ENCODE measurements at places on chromosomes 11 and 22.

DNA sequence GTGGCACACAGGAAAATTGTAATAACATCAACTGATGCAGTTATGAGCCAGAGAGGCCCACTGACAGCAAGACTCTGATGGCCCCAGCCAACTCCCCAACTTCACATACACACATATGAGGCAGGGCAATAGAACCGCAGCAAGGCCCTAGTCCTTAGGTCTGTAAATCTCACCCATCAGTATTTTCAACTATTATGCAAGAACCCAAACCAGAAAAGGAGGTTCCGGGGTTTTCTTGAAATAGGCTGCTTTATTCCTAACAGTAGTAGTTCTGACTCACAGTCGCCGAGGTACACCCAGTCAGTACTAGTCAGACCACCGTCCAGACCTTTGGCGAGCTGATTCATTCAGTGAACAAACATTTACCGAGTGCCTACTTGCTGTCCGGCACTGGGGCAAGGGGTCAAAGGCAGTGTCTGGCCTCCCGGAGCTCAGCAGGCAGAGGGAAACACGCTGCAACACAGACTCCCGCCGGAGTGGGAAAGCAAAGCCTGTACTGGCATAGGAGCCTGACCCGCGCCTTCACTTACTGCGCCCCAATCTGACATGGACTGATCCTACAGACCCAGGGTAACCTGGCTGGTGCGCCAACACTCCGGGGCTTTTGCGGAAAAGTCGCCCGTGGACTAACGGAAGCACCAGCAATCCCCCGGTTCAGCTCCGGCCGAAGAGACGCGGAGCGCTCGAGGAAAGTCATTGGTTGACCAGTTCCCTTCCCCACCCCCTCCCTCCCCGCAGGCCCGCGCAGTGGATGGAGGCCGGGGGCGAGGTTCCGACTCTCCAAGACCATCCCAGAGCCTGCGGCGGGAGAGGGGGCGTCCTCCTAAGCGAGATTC, 1.3 kb downstream of the PLEKHA7 start:
- peak; percentile 53 for DNase-seq

DNA sequence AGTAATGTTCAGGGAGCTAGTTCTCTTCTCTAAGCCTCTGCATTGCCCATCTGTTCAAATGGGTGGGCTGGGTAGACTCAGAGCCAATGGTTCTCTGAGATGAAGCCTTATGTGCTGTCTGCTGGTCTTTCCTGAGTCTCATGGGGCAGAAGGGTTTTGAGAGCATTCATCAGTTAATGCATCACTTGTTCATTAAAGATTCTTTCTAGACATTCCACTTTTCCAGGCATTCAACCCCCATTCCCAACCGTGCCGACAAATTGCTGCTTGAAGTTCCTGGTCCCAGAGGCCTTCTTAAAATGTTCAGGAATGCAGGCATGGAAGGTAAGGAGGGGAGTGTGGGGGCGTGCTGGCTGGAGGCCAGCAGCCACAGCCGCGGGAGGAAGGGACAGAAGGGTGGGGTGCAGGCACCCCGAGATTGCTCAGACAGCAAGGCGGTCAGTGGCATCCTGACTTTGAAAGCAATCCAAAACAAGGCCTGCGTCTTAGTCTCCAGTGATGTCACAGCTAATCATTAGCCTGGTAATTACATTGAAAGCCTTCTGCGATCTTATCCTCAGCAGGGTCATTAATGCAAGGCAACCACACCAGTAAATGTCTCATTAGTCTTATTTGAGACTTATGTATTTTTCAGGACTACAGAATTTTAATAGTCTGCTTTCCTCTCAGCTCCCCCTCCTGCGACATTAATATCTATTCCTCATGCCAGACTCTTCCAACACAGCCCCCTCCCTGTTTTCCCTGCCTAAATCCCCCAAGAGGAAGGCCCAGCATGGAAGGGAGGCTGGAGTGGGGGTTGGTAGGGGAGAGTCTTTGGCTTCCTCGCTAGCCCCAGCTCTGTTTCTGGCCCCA, 328.8 kb downstream of the MIAT start:
- no peak for DNase-seq

GRCh38 chr11:18013790-18014507, 1.1 kb upstream of the SERGEF start:
- no peak for DNase-seq

- peak; percentile 60 for DNase-seq
These were observed 62.1 kb downstream of the ADAMTS15 start for GRCh38 chr11:130510407-130511006.

GRCh38 chr11:16223558-16223957, 132.8 kb downstream of the SOX6 start:
- DNase-seq: no peak

DNA sequence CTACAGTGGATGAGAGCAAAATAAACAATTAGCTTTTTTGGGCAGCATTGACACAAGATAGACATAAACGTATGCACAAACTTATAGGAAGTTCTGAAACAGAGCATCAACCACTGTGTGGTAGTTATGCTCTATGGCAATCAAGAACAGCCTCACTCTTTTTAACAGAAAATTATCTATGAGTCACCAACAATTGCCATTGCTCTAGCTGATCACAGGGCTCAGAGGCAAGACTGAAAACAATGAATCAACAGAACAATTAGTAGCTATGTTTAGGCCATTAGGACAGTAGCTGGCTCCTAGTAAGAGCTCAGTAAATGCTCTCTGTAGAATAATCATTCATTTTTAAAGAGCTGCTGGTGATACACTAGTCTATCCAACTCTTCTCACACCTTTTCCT, 34.9 kb upstream of the PICALM start:
- no peak for DNase-seq

DNA sequence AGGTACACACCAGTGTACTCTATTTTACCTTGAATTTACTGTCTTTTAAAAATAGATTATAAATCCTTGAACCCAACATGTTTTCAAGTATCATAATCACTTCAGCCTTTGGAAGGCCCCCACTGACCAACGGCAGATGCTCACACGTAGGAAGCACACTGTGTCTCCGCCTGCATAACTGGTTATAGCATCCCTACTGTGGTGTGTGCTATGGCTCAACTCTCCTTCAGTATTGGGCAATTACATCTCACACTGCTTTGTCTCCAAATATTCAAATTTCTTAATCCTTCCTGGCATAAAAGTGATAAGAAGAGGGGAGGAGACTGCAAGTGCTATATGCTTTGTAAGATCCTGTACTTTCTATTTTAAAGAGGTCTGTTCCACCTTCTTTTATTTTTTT, 165.7 kb downstream of the CADM1 start:
- DNase-seq: no peak

- DNase-seq: no peak
These were observed 871 bp downstream of the BDNF start for GRCh38 chr11:27699242-27699925.

- no peak for DNase-seq
These were observed 103.9 kb downstream of the SEZ6L start for GRCh38 chr22:26273011-26273675.

- no peak for DNase-seq
These were observed 3.3 kb downstream of the CARD10 start for GRCh38 chr22:37515901-37516300.

- peak; percentile 94 for DNase-seq
These were observed 386.3 kb downstream of the AASDHPPT start for GRCh38 chr11:106463796-106464201.

GRCh38 chr22:29503811-29504372, 23.9 kb downstream of the NEFH start:
- DNase-seq: peak; percentile 67

GRCh38 chr22:30855266-30855665, 113.3 kb downstream of the MORC2 start:
- no peak for DNase-seq

- peak; percentile 93 for DNase-seq
These were observed 182.7 kb downstream of the ADAMTS15 start for GRCh38 chr11:130631119-130631518.

- DNase-seq: no peak
These were observed 823.6 kb downstream of the TBC1D22A start for GRCh38 chr22:47586038-47586437.

- no peak for DNase-seq
These were observed 9.2 kb downstream of the SLC5A1 start for GRCh38 chr22:32052244-32052643.

- no peak for DNase-seq
These were observed 5.6 kb downstream of the SCN2B start for GRCh38 chr11:118170882-118171268.

GRCh38 chr11:45665206-45665932, at the start of gene CHST1:
TSS of gene CHST1 (minus strand) at chr11:45665622. CDS start at chr11:45650923, 14,699 bp downstream.
- no peak for DNase-seq

DNA sequence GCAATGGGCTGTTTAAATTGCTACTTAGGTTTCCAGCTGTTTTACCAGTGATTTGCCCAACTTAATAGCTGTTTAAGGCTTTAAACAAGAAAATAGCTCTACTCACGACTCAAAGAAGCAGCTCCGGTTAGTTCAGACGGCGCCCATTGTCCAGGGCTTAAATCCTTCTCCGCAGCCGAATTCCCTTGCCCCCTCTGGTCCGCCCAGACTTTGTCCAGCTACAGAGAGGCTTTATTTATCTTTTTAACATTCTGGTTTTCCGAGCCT, 20.9 kb upstream of the SCUBE1 start:
- no peak for DNase-seq

GRCh38 chr11:72329526-72329925, 85.5 kb upstream of the PHOX2A start:
- DNase-seq: no peak

- peak; percentile 20 for DNase-seq
These were observed 20.0 kb downstream of the LDLRAD3 start for GRCh38 chr11:35963911-35964310.

DNA sequence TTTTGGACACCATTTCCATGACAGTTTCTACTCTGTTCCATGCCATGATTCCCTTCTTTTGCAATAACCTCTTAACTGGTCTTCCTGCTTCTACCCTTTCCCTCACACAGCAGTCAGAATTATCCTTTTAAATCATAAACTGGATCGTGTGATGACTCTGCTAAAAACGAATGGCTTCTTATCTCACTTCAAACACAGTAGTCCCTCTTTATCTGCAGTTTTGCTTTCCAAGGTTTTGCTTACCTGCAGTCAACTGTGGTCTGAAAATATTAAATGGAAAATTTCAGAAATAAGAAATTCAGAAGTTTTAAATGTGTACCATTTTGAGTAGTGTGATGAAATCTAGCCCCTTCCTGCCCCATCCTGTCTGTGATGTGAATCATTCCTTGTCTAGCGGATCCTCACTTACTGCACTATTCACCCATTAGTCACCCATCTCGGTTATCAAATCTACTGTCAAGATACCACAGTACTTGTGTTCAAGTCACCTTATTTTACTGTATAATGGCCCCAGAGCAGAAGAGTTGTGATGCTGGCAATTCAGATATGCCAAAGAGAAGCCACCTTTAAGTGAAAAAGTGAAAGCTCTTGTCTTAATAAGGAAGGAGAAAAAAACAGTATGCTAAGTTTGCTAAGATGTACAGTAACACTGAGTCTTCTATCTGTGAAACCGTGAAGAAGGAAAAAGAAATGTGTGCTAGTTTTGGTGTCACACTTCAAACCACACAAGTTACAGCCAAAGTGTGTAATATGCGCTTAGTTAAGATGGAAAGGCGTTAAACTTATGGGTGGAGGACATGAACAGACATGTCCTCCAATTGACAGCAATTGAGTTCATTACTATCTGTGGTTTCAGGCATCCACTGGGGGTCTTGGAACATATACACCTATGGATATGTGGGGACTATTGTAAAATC, 283.0 kb downstream of the DDX10 start:
- DNase-seq: peak; percentile 87

DNA sequence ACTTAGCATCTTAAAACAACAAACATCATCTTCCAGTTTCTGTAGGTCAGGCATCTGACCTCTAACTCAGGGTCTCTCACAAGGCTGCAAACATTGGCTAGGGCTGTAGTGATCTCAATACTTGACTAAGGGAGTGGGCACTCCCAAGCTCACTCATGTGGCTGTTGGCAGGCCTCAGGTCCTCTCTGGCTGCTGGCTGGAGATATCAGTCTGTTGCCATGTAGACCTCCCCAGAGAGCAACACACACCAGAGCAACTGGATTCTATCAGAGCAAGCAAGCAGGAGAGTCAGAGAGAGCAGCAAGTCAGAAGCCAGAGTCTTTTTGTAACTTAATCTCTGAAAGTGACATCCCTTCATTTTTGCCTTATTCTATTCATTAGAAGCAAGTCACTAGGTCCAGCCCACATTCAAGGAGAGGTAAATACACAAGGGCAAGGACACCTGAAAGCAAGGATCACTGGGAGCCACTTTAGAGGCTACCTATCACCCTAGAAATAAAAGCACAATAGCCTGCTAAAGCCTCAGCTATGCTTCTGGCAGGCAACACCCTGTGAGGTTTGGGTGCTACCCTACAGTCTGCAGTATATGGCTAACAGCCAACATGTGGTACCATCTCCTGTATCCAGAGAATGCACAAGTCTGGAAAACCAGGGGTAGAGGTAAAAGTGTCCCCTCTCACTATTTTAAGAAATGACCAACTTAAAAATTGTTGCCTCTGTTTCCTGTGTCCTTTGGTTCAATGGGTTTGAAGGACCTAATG, 33.5 kb upstream of the CD44 start:
- DNase-seq: no peak

GRCh38 chr22:45441138-45441537, 27.6 kb downstream of the RIBC2 start:
- peak; percentile 48 for DNase-seq

DNA sequence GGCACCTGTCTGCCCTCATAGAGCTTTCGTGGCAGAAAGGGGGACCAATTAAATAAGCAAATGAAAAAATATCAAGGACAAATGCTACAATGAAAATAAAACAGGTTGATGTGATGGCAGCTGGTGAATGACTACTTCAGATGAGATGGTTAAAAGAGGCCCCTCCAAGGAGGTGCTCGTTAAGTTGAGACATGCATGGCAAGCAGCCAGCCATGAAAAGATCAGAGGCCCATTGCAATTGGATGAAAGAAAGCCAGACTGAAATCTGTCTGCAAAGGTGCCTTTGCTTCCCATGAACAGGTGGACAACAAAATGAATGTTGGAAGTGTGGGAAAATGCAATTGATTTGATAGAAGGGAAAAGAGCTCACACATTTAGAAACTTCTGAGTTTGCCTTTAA, 848 bp upstream of the TRPC6 start:
- DNase-seq: no peak

GRCh38 chr22:31230155-31230870, 18.2 kb downstream of the LIMK2 start:
- no peak for DNase-seq

- no peak for DNase-seq
These were observed 139.8 kb upstream of the SNX19 start for GRCh38 chr11:131056036-131056435.

DNA sequence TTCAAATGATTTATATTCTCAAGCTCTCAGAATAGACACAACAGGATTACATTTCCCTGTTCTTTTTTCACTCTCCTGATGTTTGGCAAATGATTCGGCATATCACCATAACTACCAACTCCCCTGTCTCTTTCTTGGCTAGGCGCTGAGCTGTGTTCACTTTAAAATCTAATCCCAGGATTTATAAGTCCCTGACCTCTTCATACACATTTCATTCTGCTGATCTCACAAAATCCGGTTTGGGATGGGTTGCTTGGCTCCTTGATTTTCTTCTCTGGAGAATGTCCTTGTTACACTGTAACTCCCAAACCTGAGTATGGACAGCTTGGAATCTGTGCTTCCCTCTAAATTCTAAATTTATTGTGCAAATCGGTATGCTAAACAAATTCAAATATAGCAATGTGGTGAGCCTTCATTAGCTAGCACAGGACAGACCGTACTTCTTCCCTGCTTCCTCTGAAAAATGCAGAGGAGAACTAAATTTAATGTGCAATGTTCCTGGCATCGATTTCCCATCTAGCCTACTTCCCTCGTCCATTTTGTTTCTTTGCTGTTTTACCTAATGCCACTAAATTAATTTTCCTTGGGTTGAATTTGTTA, 858.5 kb upstream of the FAT3 start:
- DNase-seq: no peak

GRCh38 chr11:30310623-30311022, 12.3 kb upstream of the ARL14EP start:
- no peak for DNase-seq

- DNase-seq: no peak
These were observed 34.1 kb downstream of the NUP50 start for GRCh38 chr22:45197606-45198462.

Measured in brain microvascular endothelial cell (primary cell).